Eye (tissue), 1 donor: ENCODE measurements at places on chromosomes 6 and 20.

DNA sequence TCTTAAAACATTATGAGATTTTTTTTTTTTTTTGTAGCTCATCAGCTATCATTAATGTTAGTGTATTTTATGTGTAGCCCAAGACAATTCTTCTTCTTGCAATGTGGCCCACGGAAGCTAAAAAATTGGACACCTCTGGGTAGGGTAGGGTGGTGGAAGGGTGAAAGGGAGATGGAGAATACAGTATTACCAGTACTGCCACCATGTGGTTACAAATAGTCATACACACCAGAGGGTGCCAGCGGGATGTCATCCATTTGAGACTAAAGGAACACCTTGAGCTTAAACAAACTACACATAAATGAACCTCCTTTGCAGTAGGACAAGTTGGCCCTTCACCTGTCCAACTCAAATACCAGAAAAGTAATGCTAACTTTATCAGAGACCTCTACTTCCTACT, 601.9 kb downstream of the HTR1B start:
- DNase-seq = no peak

DNA sequence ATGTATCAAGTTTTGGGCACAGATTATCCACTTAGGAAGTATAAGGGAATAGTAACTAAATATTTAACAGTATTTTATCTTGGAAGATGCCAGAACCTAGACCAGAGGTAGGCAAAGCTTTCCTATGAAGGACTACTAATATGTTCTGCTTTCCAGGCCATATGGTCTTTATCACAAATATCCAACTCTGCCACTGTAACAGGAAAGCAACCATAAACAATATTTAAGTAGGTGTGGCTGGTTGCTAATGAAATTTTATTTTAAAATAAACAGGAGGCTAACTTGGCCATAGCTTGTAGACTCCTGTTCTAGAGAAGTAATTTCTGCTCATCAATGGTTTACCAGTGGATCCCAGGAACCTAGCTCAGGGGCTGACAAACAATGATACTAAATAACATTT, 39.4 kb downstream of the NOL7 start:
- DNase-seq = no peak

DNA sequence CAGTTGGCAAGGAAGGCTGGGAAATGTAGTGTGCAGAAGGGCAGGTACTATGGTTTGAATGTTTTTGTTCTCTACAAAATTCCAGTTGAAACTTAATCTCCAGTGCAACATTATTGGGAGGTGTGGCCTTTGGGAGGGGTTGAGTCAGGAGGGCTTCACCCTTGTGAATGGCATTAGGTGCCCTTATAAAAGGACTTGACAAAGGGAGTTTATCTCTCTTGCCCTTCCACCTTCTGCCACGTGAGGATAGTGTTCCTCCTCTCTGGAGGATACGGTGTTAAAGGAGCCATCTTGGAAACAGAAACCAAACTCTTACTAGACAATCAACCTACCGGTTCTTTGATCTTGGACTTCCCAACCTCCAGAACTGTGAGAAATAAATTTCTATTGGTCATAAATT, 82.2 kb upstream of the LRFN2 start:
- no peak for DNase-seq

DNA sequence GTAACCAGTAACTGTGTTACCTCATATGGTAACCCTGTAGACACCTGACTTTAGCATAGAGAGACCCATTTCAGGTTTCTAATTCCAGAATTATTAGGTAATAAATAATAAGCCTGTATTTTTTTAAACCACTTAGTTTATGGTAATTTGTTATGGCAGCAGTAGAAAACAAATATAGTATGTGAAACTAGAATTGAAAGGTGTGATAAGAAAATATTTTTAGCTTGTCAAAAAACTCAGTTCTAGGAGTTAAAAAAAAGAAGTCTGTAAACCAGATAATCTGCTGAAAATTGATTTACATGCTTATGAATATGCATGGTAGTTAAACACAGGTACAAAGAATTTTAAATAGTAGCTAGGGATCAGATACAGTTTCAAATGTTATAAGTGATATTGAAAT, 695.0 kb upstream of the GJE1 start:
- DNase-seq = no peak

- no peak for DNase-seq
These were observed 2.8 kb downstream of the UNC5CL start for GRCh38 chr6:41036186-41036585.

- no peak for DNase-seq
These were observed 27.9 kb downstream of the GHRH start for GRCh38 chr20:37233548-37234253.

DNA sequence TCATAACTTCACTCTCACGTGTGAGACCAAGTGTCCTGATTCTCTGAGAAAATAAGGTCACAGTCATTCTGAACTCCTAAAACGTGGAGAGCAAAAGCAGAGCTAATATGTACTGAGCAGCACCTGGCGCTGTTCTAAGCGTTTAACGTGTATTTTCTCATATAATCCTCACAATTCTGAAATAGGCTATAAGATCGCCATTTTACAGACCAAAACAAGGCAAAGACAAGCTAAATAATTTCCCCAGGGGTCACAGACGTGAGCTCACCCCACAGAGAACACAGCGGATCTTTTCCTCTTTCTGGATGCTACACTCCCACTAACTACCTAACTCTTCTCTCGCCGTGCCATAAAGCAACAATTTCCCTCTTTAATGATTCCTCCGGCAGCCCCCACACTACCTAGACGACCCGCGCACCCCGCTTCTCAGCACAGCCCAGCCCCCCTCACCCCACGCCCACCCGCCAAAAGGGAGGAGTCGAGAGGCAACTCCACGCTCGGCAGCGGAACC, 636 bp downstream of the SUPT3H start:
- no peak for DNase-seq

DNA sequence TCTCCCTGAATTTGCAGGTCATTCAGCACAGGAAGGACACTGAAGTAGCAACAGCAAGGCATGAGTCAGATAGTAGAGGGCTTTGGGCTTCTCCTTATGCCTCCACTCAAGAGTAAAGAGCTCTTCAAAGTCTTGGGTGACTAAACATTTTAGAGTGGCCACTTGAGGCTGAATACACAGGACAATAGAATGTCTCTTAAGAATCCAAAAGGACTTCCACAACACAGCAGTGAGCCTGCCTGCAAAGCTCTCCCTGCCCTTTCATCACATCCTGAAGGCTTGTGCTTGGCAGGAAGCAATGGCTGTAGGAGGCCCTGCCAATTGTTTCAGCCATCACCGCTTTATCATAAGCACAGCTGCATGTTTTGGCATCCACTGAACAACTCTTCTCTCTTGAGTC, 36.8 kb downstream of the FOXQ1 start:
- peak; percentile 19 for DNase-seq

DNA sequence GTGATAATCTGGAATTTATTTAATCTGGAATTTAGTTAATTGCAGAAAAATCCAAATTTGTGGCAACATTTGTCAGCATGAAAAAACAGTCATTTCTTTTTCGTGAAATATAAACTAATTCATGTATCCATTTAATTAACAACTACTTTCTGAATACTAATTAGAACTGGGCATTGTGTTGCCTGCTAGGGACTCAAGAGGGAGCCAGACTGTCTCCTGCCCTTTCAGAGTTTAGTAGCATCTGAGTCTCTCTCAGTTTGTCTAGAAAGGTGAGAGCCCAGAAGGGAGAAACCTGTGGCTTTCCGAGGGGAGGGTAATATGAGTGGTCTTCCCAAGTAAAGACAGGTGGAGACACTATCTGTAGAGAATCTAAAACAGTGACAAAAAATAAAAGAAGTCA, 210.9 kb upstream of the HDDC2 start:
- no peak for DNase-seq

GRCh38 chr6:129317931-129318820, 391.8 kb downstream of the ARHGAP18 start:
- DNase-seq = peak; percentile 72

DNA sequence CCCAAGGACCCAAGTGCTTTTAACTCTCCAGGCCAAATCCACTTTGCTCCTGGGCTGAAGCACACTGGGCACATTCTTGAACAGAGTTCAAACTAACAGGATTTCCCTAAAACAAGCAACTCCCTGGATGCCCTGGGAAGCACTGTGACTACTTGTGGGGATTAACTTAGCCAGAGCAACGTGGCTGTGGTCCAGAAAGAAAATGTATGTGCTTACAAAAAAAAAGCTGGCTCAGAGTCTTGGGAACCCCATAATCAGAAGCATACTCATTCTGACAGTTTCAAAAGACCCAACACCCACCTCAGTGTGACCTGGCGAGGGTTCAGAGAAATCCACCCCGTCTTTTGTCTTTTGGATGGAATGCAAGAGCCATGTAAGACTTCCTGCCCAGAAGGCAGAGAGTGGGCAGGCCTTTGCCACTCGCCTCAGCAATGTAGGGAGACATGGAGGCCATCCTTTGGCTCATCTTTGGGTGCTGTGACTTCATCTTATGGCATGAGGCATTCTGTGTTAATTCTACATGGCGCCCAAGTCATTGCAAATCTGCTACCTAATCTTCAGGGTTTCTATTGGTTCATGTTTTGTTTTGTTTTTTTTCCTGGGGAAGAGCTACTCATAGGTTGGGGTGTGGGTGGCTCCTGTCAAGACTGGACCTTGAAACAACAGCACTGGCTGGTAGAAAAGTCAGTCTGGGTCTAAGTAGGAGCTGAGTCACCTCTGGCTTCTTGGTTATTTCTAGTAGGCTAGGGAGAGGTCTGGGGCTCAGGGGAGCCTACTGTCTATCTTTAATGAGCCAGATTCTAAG, 248.6 kb upstream of the SUPT3H start:
- peak; percentile 60 for DNase-seq

DNA sequence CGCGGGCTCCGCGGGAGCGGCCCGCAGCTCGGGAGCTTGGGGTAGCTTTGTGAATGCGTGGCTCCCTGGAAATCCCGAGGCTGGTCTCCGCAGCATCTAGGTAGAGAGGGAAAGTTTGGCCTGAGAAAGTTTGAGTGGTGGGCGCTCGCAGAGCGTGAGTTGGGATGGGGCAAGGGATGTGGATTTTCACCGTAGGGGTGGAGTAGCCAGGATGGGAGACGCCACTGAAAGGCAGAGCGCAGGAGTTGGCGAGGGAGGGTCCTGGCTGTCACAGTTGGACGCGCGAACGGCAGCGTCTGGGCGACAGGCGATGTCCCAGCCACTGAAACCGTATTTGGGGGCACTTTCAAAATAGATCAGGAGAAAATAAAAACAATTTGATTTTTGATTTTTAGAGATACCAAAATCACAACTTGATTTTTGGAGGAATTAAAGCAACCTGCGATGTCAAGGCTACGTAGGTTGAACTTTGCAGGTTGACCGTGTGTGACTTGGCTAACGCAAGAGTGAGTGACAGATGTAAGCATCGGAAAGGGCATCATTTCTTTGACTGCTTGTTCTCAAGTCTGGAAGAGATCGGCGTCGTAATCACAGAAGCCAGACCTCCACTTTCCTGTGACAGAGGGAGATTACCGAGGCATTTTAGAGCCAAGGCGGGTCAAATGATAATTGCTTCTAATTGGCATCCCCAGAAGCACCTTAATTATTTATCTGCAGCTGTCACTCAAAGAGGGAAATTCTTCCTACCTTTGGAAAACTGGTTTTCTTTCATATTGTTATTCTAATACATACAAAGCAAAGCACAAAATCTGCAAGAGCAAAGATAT, 646 bp downstream of the HEY2 start:
- peak; percentile 82 for DNase-seq

- no peak for DNase-seq
These were observed 55.3 kb downstream of the ERMARD start for GRCh38 chr6:169806701-169807100.

DNA sequence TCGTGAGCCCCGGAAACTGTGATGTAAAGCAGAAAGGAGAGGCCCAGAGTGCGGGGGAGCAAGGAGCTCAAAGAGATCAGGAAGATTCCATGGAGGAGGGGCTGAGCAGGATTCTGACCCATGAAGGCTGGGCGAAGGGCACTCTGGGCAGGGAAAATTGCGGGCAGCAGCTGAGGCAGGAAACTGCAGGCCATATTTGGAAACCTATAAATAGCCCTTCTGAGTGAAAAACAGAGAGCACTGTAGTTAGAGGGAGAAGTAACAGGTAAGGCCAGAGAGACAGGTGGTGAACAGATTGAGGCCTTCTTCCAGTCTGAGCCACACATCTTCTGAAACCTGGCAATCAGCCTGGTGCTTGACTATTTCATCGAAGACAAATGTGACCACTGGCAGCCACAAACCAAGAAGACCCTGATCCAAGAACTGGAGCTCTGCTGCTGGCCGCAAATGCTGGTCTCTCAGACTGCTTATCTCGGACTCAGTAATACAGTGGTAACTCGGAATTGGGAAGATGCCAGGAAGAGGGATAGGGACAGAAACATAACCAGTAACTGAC, 14.1 kb upstream of the BEND3 start:
- DNase-seq = no peak

- no peak for DNase-seq
These were observed 6.3 kb upstream of the TMEM244 start for GRCh38 chr6:129867403-129867802.

- DNase-seq = no peak
These were observed 20.0 kb downstream of the IRF4 start for GRCh38 chr6:411402-412145.

DNA sequence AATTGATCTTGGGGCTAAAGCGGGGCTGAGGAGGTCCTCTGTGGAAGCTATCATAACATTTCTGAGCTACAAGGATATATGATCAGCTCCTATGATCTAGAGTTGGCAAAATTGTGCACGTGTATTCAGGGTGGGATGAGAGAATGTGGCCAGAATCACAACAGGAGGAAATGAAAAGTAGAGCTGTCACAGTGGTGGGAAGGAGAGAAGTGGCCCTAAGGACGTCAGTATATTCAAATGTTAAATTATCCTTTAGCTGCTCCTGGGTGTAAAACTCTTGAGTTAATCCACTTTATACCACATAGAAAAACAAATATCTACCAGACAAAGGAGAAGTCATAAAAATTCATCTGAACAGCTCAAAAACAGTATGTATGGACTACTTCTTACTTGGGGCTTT, 14.8 kb upstream of the POPDC3 start:
- DNase-seq = no peak

DNA sequence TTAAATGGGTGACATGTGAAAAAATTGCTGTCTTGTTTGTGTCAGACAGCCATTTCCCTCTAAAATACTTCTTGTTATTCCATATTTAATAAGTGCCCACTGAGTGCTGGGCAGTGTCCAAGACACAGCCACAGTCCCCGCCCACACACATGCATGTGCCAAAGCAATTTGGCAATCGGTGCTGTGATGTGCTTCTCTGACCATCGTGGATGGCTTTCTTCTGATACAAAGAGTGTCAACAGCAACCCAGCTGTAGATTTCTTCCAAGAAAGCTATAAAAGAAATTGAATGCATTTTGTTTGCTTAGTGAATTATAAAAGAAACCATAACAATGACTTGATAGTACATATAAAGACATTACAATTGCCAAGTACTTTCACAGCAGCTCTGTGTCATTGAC, 140.5 kb upstream of the ATXN1 start:
- DNase-seq = no peak
